ENCODE measurements at places on chromosomes 7 and 10.
A peak's percentile ranks its signal among the peaks of the same experiment; 100 is the strongest.

DNA sequence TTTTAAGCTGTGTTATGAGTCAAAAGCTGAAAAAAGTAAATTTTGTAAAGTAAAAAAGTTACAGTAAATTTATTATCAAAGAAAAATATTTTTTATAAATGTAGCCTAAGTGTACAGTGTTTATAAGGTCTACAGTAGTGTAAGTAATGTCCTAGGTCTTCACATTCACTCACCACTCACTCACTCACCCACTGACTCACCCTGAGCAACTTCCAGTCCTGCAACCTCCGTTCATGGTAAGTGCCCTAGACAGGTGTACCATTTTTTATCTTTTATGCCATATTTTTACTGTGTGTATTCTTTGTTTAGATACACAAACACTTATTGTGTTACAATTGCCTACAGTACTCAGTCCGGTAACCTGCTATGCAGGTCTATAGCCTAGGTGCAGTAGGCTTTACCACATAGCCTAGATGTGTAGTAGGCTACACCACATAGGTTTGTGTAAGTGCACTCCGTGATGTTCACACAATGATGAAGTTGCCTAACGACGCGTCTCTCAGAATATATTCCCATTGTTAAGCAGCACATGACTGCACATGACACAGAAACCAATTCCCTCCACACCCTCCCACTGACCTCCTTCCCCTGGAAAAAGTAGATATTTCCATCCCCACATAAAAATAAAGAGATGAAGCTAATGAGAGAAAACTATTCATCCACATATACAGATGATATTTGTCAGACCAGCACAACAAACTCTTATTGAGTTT is 44.8 kb upstream of the FGL2 start:
- peak; percentile 44 for DNase-seq

DNA sequence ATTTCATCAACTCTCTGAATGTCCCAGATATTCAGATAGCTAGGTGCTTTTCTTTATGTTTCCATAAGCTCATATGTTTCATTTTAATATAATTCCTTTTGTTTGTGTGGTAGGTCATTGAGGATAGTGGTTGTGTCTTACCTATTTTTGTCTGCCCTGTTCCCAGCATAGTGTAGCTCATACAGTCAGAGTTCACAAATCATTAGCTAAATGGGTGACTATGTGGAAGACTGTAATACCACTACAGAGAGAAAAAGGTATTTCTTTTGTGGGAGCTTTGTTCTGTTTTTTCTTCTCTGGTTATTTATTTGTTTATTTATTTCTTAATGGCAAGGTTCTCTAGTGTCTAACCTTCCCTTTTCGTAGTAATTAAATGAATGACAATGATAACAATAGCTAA is 39.8 kb downstream of the EXOC4 start:
- no peak for DNase-seq

GRCh38 chr7:29139796-29140195 is 6.5 kb downstream of the CPVL start:
- no peak for DNase-seq

GRCh38 chr7:128830231-128831177 is at the start of gene FLNC:
Gene FLNC (plus strand): TSS chr7:128830406. CDS start chr7:128830638, 232 bp downstream.
- DNase-seq, result no peak

DNA sequence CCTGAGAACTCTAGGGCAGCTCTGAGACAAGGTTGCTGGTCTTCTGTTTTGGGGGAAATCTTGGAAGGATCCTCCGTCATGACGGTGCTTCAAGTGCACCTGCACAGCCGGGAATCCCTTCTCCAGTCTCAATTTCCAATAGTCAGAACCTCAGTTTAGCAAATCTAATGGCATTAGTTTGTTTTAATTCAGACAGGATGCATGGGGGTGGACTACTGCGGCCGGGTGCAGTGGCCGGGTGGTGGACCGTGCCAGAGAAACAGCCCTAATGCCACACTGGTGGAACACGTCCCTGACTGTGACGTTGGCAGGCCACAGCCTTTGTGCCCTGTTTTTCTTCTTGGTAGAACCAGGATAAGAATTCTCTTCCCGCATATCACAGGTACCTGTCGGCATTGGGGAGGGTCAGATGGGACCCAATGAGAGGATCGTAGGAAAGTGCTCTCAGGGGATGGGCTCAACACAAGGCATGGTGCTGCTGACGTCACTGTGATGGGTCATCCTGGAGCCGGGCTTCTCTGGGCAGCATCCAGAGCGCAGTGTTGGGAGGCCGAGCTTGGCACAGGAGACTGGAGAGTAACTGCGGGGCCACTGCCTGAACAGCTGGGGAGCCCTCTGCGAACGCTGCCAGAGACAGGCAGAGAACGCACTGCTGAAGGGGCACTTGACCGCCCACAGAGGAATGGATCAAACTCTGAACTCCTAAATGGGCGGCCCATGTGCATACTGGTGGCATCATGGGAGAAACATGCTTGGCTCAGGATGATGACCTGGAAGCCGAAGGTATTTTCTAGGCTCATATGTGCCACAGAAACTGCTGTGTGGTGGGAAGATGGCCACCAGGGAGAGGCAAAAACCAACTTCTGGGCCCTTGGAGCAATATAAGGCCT is 313.8 kb upstream of the SHH start:
- DNase-seq, result no peak

- peak; percentile 19 for DNase-seq
Observed at GRCh38 chr10:122461367-122461728, at the start of gene HTRA1. Gene HTRA1 (plus strand): TSS chr10:122461553. CDS start chr10:122461653, 100 bp downstream.

- DNase-seq, result no peak
Observed at GRCh38 chr7:159020987-159021386, 123.7 kb downstream of the VIPR2 start.

- DNase-seq, result no peak
Observed at GRCh38 chr10:761376-761775, 71.9 kb upstream of the DIP2C start.

GRCh38 chr7:129134356-129134987 is 10.0 kb upstream of the TSPAN33 start:
- DNase-seq, result no peak

Measured in small intestine (tissue), 16 donors.